ENCODE measurements at places on chromosomes 7 and 10.

GRCh38 chr10:60252688-60253087 is 137.0 kb downstream of the ANK3 start:
- DNase-seq = no peak

GRCh38 chr7:140367528-140367927 is 30.8 kb downstream of the SLC37A3 start:
- DNase-seq = no peak

- no peak for DNase-seq
These were observed 239.1 kb upstream of the AUTS2 start for GRCh38 chr7:69359003-69359700.

- no peak for DNase-seq
These were observed 12.5 kb upstream of the DAGLB start for GRCh38 chr7:6460303-6460702.

DNA sequence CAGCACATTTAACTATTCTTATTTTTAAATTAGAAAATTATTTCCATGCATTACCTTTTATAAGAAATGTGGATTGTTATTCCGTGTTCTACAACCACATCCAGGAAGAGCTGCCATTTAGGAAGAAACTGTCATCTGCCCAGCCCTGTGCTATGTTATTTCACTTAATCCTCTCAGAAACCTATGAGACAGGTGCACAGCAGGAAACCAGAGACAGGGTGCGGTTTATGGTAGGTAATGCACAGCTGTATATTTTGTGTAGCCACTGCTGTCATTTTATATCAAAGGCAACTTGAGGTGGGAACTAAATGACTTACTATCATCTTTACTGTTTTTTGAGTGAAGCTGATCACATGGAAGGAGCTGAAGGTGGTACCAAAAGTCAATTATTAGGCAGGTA is 232.3 kb downstream of the MAGI2 start:
- DNase-seq = no peak

Data from activated T-cell treated with anti-CD3 and anti-CD28 coated beads, Interleukin-2, amount 50 U/mL, for 1 hour (primary cell).